C1 segment of cervical spinal cord (tissue), 14 donors: ENCODE measurements at places on chromosomes 2 and 18.

DNA sequence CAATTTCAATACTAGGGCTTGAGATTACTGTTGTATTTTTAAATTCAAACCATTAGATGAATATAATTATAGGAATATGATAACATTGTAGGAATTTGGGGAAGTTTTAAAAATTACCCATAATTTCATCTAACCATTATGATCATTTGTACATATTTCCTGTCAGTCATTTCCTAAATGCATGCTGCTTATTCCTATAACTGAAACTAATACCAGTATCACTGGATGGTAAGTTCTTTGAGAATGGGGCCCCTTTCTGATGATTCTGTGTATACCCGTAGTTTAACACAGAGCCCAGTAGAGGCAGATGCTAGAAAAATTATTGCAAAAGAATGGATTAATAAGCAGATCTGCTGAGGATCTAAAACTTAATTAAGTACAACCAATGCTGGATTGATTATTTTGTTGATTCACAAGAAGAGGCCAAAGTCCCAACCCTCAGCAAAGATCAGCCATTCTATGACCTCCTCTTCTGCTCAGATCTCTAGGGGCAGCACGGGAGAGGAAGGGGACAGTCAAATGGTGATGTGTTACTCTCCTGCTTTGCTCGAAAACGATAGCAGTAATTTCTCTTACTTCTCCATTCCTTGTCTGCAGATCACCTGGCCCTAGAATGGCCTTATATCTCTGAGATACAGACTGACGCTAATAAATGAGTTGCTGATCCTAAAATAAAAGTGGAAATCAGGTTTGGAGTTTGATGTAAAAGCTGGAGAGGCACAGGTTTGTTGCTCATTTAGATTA, 69.5 kb upstream of the PELI1 start:
- DNase-seq = no peak

DNA sequence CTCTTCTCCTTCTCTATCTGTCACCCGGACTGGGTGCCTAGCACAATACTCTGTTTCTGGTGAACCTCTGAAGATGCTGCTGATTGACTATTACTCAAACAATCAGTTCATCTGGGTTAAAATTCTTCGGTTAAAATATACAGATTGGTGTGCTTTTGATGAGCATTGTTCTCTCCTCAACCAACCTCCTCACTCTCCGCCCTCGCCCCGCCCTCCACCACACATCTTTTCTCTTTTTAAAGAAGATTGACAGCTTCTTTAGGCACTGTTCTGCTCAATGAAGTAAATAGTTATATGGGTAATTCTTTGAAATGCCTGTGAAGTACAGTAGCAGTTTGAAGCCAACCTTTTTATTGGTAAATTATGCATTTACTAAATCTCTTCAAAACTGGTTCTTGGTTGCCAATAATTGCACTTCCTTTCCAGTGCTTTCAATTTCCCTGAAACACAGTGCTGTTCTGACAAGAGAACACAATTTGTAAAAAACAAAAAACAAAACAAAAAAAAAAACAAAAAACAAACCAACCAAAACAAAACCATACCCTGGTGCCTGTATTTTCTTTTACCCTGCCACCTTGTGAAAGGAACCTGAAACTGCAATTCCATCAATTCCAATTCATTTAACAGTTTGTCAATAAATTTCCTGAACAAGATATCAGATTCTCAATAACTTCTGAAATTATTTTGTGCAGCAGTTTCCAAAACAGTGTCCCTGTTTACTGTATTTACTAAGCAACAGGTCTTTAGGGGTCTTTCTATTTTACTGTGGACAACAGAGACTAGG, 188.6 kb downstream of the LRP1B start:
- no peak for DNase-seq

DNA sequence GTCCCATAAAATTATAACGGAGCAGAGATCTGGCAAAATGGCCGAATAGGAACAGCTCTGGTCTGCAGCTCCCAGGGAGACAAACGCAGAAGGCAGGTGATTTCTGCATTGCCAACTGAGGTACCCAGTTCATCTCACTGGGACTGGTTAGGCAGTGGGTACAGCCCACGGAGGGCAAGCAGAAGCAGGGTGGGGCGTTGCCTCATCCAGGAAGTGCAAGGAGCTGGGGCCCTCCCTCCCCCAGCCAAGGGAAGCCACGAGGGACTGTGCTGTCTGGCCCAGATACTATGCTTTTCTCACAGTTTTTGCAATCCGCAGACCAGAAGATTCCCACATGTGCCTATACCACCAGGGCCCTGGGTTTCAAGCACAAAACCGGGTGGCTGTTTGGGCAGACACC, 22.8 kb downstream of the ICA1L start:
- no peak for DNase-seq

- no peak for DNase-seq
Measured at GRCh38 chr18:47931718-47932103, 1.3 kb upstream of the SMAD2 start.

DNA sequence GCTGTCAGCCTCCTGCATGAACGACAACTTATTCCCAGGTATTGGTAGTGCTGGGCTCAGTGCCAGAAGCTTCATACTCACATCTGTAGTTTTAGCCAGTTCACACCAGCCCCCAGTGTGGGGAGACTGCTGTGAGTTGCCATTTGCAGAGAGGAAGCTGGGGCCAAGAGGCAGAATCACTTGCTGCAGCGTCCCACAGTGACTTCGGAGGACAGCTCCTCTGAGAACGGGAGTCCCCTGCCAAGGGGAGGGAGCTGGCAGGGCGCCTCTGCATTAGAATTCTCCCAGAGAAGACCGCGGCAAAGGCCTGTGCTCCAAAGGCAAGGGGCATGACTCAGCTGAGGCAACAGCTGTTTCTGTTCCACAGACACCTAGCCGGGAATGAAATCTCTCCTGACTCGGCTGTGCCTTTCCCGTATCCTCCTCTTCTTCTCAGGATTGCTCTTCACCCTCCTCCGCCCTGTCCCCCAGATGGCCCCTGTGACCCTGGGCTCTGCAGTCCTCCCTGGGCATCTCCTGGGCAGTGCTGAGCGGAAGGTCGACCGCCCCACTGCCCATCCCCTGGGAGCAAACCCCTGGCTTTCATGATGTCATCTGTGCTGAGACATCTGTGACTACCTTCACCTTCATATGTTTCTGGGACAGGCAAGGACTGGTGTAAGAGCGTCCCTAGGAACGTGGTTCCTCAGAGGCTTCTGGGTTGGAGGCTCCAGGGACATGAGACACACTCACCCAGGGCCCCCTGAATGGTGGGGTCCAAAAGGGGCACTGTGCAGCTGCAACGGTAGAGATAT, 18.0 kb downstream of the MAL start:
- DNase-seq = peak; percentile 77

DNA sequence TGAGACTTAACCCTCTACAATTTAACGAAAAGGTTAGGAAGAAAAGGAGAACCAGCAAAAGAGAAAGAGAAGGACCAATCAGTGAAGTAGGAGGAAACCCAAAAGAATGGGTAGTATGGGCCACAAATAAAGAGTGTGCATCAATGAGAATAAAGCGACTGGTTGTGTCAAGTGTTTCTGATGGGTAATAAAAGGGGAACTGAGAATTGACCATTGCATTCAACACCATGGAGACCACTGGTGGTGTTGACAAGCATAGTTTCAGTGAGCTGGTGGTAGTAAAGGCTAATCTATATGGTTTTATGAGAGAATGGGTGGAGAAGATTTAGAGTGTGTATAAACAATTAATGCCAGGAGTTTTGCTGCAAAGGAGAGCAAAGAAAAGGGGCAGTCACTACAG, 75.4 kb downstream of the CSRNP3 start:
- no peak for DNase-seq
